Esophagus squamous epithelium (tissue), 5 donors: ENCODE measurements at places on chromosomes 1 and 21.

DNA sequence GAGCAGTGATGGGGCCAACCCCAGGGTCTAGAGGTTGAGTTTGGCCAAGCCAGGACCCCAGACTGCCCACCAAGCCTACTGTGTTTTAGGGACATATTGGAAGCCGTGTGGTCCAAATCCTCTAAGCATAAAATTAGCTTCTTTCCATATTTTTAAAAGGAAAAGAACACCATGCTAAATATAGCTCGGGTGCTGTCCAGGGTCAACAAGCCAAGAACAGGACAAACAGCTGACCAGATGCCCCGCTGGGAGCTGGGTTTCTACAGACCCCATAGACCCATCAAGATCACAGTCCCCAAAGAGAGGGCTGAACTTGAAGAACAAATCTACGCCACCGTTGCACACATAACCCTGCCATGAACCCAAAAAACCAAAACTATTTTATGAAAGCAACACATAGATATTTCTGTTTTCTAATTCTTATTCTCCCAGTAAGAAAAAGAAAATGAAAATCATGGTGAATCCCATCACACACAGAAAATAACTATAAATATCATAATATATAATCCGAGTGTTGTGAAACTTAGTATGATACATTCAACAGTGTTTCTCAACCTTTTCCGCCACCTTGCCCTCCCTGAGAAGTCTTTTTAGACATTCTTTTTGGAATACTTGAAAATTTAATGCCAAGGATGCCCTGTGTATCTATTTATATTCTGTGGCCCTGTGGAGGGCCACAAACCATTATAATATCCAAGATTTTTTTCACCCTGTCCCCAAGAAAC is 36.2 kb upstream of the FHAD1 start:
- DNase-seq, result no peak

GRCh38 chr1:53367503-53368313 is 39.8 kb upstream of the LRP8 start:
- no peak for DNase-seq

DNA sequence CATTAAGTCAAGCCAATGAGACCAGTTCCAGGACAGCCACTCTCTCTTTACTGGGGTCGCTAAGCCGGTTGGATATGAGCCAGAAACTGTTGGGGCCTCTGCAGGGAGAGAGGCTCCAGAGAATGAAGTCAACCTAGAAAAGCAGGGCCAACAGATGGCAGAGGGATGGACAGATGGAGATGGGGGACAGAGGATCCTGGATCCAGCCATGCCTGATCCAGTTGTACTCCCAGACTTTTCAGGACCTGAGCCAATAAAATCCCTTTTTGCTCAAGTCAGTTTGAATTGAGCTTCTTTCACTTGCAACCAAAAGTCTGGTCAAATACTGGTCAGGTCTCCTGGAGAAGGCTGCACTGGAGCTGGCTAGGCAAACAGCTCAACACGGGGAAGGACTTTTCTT is 2.2 kb downstream of the DHCR24 start:
- no peak for DNase-seq

GRCh38 chr21:42986125-42986783 is 11.9 kb downstream of the PKNOX1 start:
- DNase-seq, result no peak

- DNase-seq, result no peak
These were observed 37.3 kb downstream of the ZC3H11B start for GRCh38 chr1:219575563-219575962.

DNA sequence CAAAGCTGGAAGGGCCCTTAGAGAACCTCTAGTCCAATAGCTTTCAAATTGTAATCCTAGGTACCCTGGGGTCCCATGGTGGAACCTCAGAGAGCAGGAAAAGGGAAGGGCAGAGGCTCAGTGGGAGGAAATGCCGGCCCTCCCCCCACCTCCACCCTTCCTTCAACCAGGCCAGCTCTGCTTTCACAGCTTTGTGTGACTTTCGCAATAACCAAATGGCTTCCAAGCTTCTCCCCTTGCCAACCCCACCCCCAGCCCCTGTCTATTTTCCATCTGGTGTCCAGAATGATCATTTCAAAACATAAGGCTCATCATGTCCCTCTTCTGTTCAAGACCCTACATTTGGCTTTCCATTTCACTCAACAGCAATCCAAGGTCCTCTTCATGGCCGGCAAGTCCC is 74.4 kb downstream of the CD58 start:
- DNase-seq, result no peak

GRCh38 chr1:32198237-32199042 is 2.0 kb upstream of the CCDC28B start:
- DNase-seq, result no peak

- no peak for DNase-seq
These were observed 84.1 kb upstream of the CCDC190 start for GRCh38 chr1:162944974-162945674.

- DNase-seq, result no peak
These were observed 61.4 kb downstream of the PRKAB2 start for GRCh38 chr1:147110872-147111271.
